Bronchial smooth muscle cell (primary cell): ENCODE measurements at places on chromosomes 3 and 15. TPM values are rescaled to one million over a fixed set of nuclear protein-coding genes. Genes with fewer than 3 reads are reported as not detected.

The CLEC3B gene
- total RNA-seq: 15.6 and 33.1 TPM in 2 replicates

The CIB2 gene
- 1.1 and 1.8 TPM in 2 replicates for total RNA-seq

The SLC12A8 gene
- 2.8 and 6.4 TPM in 2 replicates for total RNA-seq

The PAQR9 gene
- 0.16 TPM in 1 of 2 replicates, not detected in the other for total RNA-seq

The SLC6A1 gene
- not detected in 2 replicates for total RNA-seq

The IL5RA gene
- under 0.01 TPM in 1 of 2 replicates, not detected in the other for total RNA-seq

The THSD4 gene
- 13.9 and 18.8 TPM in 2 replicates for total RNA-seq

The RAB6B gene
- total RNA-seq: 0.16 and 0.52 TPM in 2 replicates

The MASP1 gene
- total RNA-seq: 10.1 and 15.3 TPM in 2 replicates

The GPR156 gene
- total RNA-seq: 0.09 and 0.32 TPM in 2 replicates

The LRRC2 gene
- under 0.01 and 0.47 TPM in 2 replicates for total RNA-seq

The ILDR1 gene
- total RNA-seq: under 0.01 TPM in 1 of 2 replicates, not detected in the other

The CIP2A gene
- 4.3 and 4.9 TPM in 2 replicates for total RNA-seq

The FAM107A gene
- total RNA-seq: 0.09 and 0.16 TPM in 2 replicates

The STARD9 gene
- total RNA-seq: 6.1 and 12.7 TPM in 2 replicates

The TCAIM gene
- 10.5 and 24.9 TPM in 2 replicates for total RNA-seq

The ADGRG7 gene
- not detected in 2 replicates for total RNA-seq

The HRG gene
- total RNA-seq: not detected in 2 replicates

The PRSS50 gene
- not detected in 2 replicates for total RNA-seq

The SAMD7 gene
- not detected in 2 replicates for total RNA-seq

The PLA2G4E gene
- not detected in 2 replicates for total RNA-seq

The ACTC1 gene
- 0.16 TPM in 1 of 2 replicates, not detected in the other for total RNA-seq

The SYNPR gene
- total RNA-seq: not detected in 2 replicates

The CACNA2D2 gene
- total RNA-seq: 0.09 and 0.16 TPM in 2 replicates

The ZIC4 gene
- total RNA-seq: under 0.01 TPM in 1 of 2 replicates, not detected in the other

The PROS1 gene
- 17.9 and 18.1 TPM in 2 replicates for total RNA-seq

The CLDN18 gene
- not detected in 2 replicates for total RNA-seq

The INKA1 gene
- total RNA-seq: 10.1 and 12.1 TPM in 2 replicates

The NTRK3 gene
- total RNA-seq: not detected in 2 replicates

The IQCF2 gene
- total RNA-seq: not detected in 2 replicates

The GPR62 gene
- not detected in 2 replicates for total RNA-seq

The RSL24D1 gene
- 83.9 and 85.8 TPM in 2 replicates for total RNA-seq

The TMEM42 gene
- 18.1 and 21.3 TPM in 2 replicates for total RNA-seq

The TMCO5A gene
- total RNA-seq: not detected in 2 replicates

The ST3GAL6 gene
- 1.3 TPM in 2 replicates for total RNA-seq

The PLSCR2 gene
- 0.32 TPM in 1 of 2 replicates, not detected in the other for total RNA-seq

The ACKR4 gene
- total RNA-seq: 4.3 and 4.7 TPM in 2 replicates

The GOLGA8S gene
- total RNA-seq: under 0.01 and 0.09 TPM in 2 replicates

The CLDN16 gene
- total RNA-seq: not detected in 2 replicates

The FOXB1 gene
- not detected in 2 replicates for total RNA-seq
